ENCODE measurements at places on chromosomes 11 and 22.

GRCh38 chr11:66744485-66745355 is 15.7 kb upstream of the SPTBN2 start:
- DNase-seq: peak; percentile 80

DNA sequence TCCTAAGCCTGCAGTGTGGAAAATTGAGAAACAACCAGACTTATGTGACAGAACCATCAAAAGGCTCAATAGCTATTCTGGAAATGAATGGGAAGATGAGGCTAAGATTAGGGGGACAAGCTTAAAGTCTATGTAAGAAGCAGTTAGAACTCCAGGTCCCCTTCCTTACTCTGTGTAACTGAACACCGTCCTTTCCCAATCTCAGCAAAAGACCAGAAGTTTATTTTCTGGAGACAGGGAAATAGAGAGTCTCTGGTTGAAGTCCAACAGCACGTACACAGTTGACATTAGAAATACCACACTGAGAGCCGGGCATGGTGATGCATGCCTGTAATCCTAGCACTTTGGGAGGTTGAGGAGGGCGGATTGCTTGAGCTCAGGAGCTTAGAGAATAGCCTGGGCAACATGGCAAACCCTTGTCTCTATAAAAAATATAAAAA is 93.9 kb downstream of the CD44 start:
- DNase-seq: no peak

- DNase-seq: no peak
Measured at GRCh38 chr11:6418557-6419008, 311 bp downstream of the APBB1 start.

- DNase-seq: no peak
Measured at GRCh38 chr11:134331354-134332188, at the start of gene GLB1L2. TSS of gene GLB1L2 (plus strand) at chr11:134331988. CDS start at chr11:134332062, 74 bp downstream.

GRCh38 chr11:128496249-128496648 is 91.1 kb downstream of the ETS1 start:
- no peak for DNase-seq

Measured in ACHN (cell line).